NCI-H510A treated with DMSO at 0.1 percent for 48 hours (cell line): ENCODE measurements at places on chromosomes 3 and 15.

GRCh38 chr15:71237456-71238188, 122.4 kb downstream of the THSD4 start:
- no peak for DNase-seq

DNA sequence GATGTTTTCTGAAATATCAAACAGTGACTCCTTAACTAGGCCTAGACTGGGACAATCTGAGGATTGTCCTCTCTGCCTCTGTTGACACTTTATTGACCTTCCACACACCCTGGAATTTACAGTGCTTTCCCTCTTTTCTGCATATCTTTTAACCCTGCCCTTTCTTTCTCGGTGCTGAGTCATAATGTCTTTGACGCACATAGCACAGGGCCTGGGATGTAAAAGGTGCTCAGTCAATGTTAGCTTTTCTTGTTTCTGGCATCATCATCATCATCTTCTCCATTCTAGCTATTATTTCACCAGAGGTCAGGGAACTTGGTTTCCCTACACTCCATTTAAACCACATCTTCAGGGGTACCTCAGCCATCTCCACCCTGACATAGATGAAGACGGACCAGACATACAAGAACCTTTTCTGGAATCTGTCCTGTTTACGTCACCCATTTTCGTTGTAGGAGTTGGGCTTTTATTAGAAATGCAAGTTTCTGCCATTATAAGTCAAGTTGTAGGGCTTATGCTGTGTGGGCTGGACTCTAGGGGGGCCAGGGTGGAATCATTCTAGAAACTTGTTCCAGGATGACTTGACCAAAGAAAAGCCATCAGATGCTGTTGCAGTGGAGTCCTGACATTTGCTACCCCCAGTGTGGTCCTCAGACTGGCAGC, 46.6 kb downstream of the ZBTB38 start:
- no peak for DNase-seq

- DNase-seq, result no peak
These were observed 38.5 kb upstream of the TFRC start for GRCh38 chr3:196120291-196120951.

DNA sequence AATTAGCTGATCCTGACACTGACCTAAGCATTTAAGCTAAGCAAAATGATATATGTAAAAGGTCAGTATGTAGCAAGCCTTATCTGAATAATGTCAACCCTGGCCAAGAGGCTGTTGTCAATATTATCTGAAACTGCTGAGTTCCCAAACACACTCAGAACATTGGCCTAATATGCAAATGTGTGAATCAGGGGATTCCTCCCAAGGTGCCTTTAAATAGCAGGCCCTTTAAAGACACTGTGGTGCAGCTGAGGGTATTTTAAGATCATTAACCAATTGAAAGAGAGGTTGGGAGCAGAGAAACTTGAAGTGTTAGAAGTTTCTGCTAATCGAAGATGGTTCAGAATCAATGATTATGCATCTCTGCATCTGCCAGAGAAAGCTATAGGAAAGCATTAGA, 207.0 kb downstream of the NTRK3 start:
- DNase-seq, result no peak

DNA sequence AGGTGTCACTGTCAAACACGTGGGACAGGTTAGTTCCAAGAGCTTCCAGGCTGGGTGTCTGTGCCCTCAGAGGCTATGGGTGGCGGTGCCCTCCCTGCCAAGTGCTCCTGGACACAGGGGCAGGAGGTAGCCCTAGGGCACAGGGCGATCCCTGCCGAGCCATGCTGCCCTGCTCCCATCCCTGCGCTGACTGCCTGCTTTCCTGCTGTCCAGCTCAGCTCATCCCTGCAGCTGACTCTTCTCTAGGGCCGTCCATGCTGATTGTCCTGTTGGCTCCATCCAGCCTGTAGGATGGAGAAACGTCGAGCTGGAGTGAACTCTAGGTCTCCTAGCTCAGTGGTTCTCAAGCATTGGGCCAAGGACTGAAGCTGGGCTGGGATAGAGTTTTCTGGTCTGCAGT, 3.7 kb downstream of the PDIA5 start:
- DNase-seq, result no peak

GRCh38 chr15:73867956-73868355, 5.4 kb upstream of the TBC1D21 start:
- no peak for DNase-seq

DNA sequence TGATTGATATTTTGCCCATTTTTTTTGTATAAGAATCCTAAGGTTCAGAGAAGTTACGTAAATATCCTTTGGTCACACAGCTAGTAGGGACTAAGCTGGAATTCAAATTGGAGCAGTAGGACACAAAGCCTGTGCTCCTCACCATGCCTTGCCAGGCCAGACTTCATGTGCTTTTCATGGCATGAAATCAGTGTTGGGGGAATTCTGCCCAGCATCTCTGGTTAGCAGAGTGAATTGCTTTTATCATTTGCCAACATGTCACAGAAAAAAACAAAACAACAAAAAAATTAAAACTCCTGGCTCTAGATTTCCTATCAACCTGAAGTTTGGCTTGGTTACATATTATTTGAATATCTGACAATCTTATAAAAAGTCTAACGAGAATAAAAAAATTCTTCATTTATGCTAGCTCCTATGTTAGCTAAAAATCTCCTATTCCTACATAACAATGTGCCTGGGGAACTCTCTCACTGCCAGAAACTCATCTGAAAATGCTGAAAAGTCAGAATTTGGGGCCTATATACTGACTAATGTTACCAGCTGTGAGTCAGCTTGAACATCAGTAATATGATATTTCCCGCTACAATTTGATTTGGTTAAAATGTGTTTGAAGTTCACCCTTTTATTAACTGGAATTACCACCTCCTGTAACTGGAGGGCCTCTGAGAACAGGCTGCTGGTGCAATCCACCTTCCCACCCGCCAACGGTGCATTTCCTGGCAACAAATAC, 141.7 kb downstream of the TIGIT start:
- DNase-seq, result no peak

DNA sequence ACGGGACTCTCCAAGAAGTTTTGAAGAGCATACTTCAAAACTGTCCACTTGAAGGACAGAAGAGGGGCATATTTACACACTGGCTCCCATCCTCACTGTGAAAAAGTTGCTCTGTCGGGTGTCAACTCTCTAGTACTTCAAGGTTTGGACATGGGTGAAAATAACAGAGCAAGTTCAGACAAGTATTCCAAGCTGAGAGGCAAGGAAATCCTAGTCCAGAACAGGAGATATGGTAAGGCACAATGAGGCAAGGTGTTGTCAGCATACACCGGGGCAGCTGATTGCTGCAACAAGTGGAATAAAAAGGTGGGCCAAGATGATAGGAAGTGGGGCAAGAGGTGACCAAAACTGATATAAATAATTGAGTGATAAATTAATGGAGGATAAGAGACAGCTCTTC, 4.8 kb upstream of the TFDP2 start:
- DNase-seq, result no peak

DNA sequence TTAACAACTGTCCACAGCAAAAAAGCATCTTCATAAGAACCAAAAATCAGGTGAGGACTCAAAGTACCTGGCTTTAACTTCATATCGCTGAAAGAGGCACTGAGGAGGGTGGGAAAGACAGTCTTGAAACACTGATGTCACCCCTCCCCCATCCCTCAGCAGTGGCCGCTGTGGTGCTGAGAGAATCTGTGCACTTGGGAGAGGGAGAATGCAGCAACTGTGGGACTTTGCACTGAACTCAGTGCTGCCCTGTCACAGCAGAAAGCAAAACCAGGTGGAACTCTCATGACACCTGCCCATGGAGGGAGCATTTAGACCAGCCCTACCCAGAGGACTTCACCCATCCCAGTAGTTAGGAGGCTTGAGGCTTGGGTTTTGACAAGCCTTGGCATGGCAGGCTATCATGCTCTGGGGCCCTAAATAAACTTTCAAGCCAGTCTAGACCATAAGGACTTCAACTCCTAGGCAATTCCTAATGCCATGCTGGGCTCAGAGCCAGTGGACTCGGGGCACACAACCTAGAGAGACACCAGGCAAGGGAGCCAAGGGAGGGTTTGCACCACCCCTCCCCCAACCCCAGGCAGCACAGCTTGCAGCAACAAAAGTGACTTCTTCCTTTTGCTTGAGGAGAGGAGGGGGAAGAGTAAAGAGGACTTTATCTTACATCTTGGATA, 6.1 kb upstream of the ZSCAN2 start:
- no peak for DNase-seq

GRCh38 chr3:52415800-52416199, 29.1 kb downstream of the SEMA3G start:
- DNase-seq, result no peak

- DNase-seq, result no peak
These were observed 40.0 kb downstream of the FMN1 start for GRCh38 chr15:33154351-33155166.

DNA sequence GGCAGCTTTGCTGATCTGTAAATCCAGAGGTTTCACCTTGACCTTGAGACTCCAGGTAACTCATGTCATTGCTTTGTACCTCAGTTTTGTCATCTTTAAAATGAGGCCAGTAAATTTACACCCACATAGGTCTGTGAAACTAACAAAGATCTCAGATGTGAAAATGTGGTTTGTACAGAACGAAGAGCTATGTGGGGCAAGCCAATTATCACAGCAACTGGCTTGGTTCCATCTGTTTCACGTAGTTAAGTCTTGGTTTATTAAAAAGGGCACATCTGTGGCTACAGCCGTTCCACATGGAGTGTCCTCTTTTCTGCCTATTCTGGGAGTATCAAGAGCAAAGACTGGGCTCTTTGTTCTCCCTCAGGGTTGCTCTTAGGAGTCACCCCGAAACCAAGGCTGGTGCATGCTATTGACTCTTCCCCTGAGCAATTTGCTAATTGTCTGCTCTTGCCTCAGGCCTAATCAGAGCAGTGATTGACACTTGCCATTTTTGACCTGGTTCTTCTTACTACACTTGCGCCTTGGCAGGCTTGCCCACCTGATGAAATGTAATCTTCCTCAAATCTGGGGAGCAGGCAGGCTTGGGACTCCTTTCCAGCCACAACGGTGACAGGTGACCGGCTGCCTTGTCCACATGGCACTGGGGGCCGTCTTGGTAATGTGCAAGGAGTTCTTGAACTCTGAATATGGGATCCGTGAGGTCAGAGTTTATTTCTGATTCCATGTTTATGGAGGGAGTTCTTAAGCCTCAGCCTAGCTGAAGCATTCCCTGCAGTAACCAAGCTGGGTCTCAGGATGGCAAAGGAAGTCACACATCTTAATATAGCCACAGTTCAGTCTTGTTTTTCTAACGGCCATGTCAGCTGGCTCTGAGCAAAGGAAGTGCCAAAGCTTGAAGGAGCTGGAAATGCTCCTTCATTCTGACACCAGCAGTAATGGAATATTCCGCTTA, 40.1 kb downstream of the EAF1 start:
- DNase-seq, result no peak

DNA sequence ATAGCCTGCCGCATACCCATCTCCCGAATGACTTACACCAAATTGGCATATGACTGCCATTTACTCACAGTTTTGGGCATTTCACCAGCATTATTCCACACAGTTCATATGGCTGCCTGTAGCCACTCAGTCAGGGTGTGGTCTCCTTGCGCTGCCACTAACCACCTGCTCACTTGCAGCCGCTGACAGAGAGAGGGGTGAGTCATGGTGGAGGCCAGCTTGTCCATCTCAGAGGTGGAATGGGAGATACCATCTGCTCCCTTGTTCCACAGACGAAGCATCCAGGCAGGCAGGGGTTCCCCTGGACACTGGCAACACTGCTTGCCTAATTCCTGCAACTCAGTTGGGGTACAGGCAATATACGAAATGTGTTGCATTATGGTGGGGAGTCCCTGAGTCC, 15.6 kb downstream of the CCRL2 start:
- DNase-seq, result no peak

DNA sequence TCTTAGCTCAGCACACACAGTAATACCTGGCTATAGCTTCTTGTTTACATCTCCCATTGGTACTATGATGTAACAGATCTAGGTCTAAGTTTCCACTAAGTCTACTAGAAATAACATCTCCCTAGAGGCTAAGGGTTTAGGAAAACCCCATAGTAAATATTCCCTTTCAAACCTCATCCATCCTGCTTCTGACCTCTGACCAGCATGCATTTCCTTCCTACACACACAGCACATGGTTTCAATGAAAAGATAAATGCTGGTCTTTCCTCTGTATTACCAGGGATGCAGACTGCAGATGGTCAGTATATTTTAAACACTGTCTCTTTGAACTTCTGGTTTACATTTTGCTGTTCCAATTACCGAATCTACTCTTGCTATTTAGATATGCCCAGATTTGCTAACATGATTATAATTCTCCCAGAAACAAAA, 96.6 kb downstream of the EFL1 start:
- no peak for DNase-seq

- DNase-seq, result no peak
These were observed 108.6 kb downstream of the AKAP13 start for GRCh38 chr15:85488997-85489396.

DNA sequence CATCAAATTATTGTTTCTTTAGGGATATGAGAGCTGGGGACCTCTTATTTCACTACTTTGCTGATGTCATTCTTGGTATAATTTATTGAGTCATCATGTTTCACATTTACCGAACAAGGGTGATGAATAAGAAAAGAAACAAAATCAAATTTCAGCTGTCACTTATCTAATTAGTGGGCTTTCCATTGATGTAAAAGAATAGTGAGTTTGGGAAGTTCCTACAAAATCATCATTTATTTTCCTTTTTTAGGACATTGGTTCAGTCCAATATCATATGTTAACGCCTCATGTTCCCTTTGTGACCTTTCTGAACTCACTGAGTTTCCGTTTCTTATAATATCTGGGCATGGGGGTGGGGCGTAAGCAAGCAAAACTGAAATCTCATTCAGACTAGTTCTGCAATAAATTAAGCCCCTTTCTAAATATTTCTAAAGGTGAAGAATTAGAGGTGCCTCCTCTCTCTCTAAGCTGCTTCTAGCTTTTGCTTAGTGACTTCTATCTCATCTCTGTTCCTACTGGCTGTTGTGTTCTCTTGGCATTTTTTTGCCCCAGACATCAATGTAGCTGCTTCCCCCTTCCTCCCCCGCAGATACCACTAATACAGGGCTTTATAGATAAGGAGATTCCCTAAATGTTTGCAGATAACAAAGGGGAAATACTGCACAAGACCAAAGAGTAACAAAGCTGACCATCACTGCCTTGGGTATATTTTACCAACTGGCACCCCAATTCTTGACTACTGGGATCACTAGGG, 238.0 kb upstream of the CTNNB1 start:
- DNase-seq, result no peak

- DNase-seq, result no peak
These were observed 50.3 kb downstream of the SYNPR start for GRCh38 chr3:63328365-63328764.

- no peak for DNase-seq
These were observed 3.1 kb downstream of the C3orf20 start for GRCh38 chr3:14678015-14678503.

GRCh38 chr3:71101014-71101413, 482.5 kb downstream of the FOXP1 start:
- DNase-seq, result no peak
